GM19239 (cell line): ENCODE measurements at places on chromosomes 12 and 14.
A peak's percentile ranks its signal among the peaks of the same experiment; 100 is the strongest.

DNA sequence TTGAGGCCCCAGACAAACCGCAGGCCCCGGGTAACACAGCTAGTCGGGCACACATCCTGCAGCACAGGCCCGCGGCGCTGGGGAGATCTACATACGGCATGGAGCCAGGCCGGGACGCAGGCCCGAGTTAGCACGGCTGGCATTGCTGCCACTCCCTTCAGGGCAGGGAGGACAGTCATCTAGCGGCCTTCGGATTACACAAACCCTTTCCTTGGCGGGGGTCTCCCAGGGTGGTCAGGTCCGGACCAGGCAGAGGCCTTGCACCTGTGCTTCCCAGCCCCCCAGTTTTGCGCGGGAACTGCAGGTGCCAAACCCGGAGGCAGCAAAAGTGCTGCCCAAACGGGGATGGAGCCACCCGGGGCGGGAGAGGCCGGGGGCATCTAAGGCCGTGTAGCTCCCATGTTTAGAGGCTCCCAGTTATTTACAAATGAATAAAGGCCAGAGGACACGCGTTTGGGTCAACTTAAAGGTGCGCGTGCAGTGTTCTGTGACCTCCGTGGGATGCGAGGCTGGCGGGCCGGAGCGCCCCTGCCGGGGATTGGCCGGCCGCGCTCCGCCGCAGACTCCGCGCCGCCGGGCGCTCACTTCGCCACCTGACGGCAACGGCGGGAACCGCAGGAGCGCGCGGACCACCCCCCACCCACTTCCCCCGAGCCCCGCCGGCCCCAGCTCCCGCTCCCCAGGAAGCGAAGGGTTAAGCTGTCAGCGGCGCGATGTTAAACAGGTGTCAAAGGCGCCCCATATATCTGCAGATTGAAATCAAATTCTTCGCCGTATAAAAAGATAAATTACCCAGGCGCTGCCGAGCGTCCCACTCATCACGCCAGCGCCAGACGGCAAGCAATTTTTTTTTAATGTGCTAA lies 18.1 kb downstream of the VSX2 start:
- DNase-seq, result peak; percentile 80

- no peak for DNase-seq
Measured at GRCh38 chr14:100126401-100126800, 33.0 kb downstream of the DEGS2 start.

- no peak for DNase-seq
Measured at GRCh38 chr12:17793854-17794253, 296.1 kb downstream of the RERGL start.

DNA sequence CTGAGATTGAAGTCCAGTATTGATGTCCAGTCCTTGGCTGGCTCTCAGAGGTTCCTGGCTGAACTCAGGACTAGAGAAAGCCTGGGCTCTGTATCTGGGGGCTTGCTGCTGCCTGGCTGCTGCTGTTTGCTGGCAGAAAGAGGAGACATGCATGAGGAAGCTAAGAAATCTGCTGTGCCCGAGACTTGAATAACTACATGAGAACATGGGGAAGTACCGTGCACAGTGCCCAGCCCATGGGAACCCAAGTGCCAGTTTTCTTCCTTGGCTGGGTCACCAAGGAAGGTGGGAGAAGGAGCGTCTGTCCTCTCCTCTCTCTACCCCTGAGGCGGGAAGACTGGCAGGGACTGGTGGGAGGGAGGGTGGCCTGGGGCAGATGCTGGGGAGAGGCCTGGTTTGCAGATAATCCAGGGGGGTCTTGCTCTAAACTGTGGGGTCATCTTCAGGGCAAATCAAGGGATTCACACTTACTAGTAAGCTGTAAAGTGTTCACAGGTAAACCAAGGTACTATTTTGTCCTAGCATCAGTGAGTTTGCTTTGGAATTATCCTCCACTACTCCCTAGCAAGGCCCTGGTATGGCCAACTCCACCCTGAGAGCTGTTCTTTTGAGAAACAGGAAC lies 13.8 kb upstream of the ZFP36L1 start:
- no peak for DNase-seq

- no peak for DNase-seq
Measured at GRCh38 chr12:22935090-22935489, 310.1 kb downstream of the ETNK1 start.

- no peak for DNase-seq
Measured at GRCh38 chr12:118980407-118981014, 830 bp upstream of the SRRM4 start.

DNA sequence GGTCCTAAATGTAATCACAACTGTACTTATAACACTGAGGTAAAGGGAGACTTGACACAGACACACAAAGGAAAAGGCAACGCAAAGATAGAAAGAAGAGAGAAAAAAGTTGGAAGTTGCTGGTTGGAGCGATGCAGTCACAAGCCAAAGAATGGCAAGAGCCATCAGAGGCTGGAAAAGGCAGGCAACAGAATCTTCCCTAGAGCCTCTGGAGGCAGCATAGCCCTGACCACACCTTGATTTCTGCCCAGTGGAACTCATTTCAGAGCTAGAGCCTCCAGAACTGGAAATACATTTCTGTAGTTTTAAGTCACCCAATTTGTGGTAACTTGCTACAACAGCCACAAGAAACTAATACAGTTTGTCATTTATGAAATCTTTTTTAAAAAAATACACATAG lies 89.2 kb downstream of the PUS7L start:
- DNase-seq, result no peak

- no peak for DNase-seq
Measured at GRCh38 chr14:67837011-67837624, 17.5 kb downstream of the RAD51B start.

DNA sequence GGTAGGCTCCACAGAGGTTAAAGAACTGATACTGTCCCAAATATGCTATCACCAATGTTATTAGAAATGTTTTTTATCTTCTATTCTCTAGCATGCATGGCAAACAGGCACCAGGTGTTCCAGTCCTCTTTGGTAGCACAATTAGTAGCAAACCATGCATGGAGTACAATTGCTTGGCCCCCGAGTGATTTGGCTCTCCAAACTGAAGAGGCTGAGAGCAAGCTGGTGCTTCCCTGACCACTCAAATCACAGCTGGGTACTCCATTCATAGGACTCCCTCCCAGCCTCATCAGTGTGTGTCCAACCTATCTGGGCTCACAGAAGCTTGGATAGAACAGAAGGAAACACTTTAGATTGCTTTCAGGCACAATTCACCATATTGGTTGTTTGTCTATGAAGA lies 93.4 kb downstream of the DIO2 start:
- no peak for DNase-seq

DNA sequence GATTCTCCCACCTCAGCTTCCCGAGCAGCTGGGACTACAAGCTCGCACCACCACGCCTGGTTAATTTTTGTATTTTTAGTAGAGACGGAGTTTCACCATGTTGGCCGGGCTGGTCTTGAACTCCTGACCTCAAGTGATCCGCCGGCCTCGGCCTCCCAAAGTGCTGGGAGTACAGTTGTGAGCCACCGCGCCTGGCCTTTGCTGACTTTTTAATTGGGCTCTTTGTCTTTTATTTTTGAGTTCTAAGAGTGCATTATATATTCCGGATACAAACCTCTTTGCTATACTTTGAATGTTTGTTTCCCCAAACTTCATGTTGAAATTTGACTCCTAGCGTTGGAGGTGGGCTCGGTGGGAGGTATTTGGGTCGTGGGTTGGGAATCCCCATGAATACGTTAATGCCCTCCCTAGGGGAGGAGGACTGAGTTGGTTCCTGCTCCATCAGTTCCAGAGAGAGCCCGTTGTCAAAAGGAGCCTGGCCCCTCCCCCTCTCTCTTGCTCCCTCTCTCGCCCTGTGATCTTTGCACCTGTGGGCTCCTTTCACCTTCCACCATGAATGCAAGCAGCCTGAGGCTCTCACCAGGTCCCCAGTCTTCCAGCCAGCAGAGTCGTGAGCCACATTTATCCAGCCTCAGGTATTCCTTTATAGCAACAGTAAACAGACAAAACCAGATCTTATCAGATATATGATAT lies 103.2 kb upstream of the EVL start:
- DNase-seq, result no peak

GRCh38 chr12:13350381-13350780 lies 153.9 kb downstream of the EMP1 start:
- no peak for DNase-seq

- no peak for DNase-seq
Measured at GRCh38 chr12:27606986-27607385, 83.0 kb downstream of the PPFIBP1 start.

- peak; percentile 19 for DNase-seq
Measured at GRCh38 chr12:63151623-63152320, 771 bp upstream of the AVPR1A start.

GRCh38 chr12:24931666-24932405 lies 17.1 kb downstream of the BCAT1 start:
- no peak for DNase-seq

DNA sequence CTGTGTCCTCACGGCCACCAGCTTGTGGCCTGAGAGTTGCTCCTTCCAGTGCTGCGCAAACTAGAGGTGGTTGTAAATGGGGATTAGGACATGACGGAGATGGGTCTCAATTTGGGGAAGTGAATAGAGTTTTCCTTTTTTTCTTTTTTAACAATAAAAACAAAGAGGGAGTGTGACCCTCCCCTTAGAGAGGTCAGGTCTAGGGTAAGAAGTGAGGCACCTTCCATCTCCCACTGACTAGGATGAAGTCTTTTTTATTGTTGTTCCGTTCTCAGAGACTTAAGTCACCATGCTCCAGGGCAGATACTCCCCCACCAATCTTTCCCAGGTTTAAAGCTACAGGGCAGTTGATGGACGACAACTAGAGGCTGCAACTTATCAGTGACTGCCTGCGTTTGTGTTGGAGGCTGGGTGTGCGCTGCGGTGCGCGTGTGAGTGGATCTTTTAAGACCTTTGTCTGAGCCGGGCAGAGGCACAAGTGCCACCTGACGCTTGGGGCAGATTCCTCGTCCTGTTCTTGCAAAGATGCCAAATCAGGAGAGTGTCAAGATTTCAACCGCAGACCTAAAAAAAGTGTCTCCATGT lies 2.1 kb upstream of the GSC start:
- no peak for DNase-seq

DNA sequence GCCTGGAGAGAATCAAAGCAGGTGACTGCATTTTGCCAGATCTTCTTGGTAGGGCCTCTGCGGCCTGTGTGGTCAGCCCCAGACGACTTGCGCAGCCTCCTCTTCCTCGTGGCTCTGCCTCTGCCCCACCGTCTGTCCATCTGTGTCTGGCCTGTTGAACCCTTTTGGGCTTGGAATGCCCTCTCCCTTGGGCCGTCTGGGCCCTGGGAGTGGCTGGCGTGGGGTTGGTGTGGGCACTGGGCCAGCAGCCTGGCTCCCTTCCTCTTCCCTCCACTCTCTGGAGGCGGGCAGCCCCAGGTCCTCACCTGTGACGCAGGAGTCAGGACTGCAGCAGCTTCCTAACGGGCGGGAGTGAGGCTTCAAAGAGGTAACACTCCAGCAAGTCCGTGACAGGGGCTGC lies 9.7 kb upstream of the CCDC197 start:
- DNase-seq, result no peak

DNA sequence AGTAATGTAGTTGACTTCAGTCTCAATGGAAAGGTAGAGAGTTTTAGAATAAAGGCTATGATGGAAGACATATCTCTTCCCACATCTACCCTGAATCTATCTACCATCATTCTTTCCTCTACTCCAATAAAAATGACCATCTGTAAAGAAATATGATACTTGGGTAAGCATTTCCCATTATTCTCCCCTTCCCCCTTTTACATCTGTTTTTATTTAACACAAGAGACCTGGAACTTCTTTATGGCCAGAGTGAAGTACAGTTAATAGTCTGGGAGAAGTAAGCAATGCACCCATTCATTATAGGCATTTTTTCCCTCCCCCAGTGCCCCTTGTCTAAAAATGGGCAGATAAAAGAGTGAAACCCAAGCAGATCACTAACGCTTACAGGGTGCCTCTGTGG lies 6.5 kb downstream of the TPH2 start:
- DNase-seq, result no peak

DNA sequence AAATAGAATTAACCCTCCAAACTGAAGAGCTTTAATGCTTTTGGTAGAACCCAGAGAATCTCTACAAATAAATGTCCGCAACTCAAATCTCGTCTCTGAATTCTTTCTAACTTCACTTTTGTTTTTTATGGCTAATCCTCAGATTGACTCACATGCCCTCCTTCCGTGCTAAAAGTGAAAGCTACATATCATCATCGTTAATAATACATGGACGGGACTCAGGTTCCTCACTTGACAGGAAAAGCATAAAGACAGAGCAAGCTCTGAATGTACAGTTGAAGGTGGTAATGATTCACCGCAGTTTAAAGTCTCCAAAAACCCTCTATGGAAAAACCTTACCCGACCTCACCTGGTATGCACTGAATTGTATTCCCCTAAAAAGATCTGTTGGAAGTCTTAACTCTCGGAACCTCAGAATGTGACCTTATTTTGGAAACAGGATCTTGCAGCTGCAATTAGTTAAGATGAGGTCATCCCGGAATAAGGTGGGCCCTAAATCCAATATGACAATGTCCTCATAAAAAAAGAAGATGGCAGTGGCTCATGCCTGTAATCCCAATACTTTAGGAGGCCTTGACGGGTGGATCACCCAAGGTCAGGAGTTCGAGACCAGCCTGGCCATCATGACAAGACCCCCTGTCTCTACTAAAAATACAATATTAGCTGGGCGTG lies 147.4 kb upstream of the FOXN3 start:
- no peak for DNase-seq

- DNase-seq, result no peak
Measured at GRCh38 chr12:123519141-123520001, 14.1 kb downstream of the RILPL1 start.

DNA sequence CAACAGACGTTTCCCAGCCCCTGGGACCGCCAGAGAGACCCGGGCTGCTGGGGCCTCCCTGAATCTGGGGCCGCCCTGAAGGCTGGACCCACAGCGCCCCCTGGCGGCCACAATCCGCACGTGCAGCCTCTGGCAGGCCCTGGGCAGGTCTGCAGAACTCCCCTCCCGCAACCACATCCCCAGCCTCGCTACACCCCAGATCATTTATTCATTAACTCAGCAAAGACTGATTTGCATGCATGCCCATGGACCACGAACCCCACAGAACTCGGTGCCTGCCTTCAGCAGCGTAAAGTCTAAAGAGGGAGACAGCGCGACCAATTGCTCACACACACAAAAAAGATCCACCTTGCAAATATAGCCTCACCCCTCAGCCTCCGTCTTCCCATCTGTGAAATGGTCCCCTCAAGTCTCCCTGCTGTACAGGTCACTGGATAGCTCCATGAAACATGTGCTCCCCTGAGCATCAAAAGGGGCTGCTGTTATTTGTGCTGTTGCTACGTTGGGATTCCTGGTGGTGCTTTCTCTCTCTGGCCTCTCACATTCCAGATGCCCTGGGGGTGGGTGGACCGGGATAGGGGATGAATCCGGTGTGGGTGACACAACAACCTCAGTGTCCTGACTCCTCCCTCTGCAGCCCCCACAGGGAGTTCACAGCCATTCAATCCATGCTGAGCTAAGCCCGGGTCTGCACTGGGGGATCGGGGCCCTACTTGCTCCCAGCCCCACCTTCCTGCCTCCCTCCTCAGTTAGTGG lies 96.4 kb downstream of the SCARB1 start:
- DNase-seq, result peak; percentile 84

GRCh38 chr12:53232646-53233461 lies 845 bp upstream of the RARG start:
- DNase-seq, result no peak
